NCI-H1436 treated with DMSO at 0.1 percent for 48 hours (cell line): ENCODE measurements at places on chromosomes 7 and 10.

- no peak for DNase-seq
These were observed 715.2 kb downstream of the SUGCT start for GRCh38 chr7:40850017-40850416.

- DNase-seq, result no peak
These were observed 1.7 kb upstream of the GIMAP8 start for GRCh38 chr7:150448789-150449147.

DNA sequence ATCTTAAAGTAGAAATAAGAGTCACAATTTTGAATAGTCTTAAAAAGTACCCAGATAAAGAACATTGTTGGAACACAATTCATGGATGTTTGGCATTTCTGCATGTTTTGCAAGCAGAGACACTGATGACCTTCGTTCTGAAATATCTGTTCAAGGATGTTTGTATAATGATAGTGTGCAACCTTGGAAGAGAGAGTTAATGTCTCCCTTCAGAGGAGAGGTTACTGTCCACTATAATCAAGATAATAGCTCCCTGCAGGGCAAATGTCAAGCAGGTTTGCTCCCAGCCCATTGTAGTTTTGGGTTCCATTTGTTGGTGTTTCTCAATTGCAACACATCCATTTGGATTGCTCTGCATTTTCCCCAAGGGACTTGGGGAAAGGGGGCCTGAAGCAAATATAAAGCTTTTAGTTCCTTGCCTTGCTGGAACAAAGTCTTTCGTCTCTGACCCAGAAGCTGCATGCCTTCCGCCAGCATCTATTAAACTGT lies 45.2 kb downstream of the COL1A2 start:
- DNase-seq, result no peak

DNA sequence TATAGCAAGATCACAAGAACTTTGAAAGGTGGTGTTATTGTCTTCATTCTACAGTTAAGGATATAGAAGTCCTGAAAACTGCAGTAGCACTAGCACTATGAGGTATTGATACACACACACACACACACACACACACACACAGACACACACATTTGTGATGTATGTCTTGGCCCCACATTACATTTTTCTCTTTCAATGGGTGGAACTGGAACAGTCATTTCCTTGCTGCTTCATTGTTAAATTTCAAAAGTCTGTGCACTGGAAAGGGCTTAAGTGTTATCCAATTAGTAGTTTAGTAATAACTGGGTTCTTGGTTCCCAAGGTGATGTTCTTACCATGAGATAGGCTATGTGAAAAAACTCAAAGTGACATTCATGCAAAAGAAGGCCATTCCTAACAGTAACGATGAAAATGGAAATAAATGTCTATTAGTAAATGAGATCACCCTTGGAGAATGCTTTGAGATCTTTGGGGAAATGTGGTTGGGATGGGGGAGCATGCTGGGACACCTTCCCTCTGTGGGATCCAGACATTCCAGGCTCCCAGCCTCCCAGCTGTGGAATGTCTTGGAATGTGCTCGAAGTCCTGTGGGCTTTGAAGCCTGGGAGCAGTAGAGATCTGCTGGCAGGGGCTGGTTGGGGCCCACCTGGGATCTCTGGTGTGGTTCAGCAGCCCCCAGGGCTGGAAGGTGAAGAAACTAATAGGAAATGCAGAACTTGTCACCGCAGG lies 37.4 kb upstream of the CALD1 start:
- no peak for DNase-seq

DNA sequence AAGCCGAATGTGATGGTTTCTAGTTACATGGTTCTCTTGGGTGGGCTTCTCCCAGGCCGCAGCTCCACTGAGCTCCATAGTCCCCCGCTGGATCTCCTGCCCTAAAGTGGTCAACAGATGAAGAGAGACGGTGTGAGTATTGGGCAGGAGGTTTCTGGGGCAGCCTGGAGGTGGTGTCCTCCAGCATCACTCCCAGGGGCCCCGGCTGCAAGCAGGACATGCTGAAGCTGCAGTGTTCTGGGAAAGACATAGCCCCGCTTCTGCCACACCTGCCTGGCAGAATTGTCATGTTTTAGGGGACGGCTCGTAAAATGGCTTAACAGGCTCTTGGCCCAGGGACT lies 40.4 kb downstream of the CALML3 start:
- DNase-seq, result no peak

- no peak for DNase-seq
These were observed 39.3 kb upstream of the NEBL start for GRCh38 chr10:20936396-20936795.

- no peak for DNase-seq
These were observed 226.7 kb upstream of the PPP2R2D start for GRCh38 chr10:131674130-131674529.

DNA sequence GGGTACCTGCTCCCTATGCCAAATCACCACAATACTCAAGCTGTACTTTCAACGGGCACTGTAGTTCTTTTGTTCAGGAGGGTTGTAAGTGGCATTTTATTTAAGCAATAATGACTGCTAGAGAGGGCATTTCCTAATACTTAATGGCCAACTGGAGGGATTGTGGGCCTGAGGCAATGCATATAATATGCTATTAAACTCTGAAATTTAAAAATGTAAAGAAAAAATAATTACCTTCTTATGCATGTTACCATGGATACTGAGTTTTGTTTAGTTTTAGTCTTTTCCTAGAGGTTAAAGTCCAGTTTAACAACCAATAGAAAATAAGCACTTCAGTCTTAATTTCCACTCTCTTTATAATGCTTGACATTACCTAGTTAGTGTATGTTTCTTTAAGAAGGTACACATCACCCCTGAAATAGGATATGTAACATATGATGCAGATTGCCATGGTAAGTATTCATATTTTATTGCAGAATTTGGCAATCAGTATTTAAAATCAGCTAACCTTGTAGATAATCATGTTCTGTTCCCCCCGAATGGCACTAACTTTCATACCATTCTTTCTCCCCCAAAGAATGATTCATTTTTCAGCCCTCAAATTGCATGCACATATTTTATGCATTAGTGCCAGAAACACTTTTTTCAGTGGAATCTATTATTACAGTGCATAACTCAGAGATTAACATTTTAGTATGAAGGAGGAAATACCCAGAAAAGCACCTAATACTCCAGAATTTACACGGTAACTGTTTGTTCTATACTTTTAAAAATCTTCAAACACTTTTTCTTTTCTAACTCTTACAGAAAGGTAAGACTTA lies 90.3 kb upstream of the ZNF438 start:
- no peak for DNase-seq

- DNase-seq, result no peak
These were observed 223.7 kb upstream of the HABP2 start for GRCh38 chr10:113329121-113329596.

GRCh38 chr7:33986951-33987947 lies 81.9 kb downstream of the BMPER start:
- DNase-seq, result no peak

DNA sequence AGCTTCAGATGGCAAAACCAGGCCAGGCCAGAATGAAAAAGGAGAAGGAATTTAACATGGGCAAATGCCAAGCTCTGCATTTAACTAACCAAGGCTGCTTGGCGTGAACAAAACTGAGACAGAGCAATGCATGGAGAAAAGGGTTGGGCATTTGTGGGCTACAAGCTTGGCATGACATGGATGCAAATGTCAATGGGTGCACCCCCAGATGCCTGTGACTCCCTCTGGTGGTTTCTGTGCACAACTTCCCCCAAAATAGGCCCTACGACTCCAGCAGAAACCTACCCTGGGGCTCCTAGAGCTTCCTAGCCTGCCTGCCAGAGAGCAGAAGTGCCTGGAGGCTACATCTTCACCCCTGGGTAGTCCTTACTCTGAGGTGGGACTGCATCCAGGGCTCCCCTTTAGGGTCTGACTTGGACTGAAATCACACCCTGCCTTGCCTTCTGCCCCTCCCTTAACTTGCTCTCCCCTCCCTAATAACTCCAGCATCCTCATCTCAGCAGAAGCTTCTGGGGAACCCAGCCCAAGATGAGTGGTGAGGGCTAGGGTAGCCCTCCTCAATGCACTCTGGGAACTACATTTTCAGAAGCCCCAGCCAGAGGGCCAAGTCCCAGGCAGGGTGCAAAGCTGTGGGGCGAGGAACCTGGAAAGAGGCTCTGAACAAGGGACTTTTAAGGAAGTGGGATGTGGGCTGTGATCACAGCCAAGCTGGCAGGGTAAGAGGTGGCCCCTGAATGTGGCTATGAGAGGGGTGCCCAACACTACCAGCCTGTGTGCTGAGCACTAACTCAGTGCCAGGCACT lies 11.3 kb downstream of the GPRIN2 start:
- DNase-seq, result no peak

DNA sequence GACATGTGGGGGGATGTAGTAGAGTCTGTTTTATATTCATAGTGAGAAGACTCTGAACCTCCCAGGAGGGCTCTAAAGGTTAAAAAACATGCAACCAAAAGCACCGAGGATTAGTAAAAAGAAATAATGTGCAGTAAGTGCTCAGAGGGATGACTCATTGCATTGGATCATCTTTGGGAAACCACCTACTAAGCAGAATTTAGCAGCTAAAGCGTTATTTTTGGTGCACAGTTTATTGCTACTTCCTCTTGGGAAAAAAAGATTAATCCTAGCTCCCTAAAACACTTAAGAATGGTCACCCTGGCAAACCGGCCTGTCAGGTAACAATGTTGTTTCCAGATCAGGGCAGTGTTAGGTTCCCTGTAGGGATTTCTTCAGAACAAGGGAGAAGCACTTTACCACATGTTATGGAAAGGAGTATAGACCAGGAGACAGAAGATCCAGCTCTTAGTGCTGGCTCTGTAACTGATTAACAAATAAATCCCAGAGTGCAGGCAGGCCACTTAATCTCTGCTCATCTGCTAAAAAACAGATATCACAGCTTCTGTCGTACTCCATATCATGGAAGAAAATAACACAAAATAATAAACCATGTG lies 44.8 kb upstream of the FAM133B start:
- DNase-seq, result no peak

DNA sequence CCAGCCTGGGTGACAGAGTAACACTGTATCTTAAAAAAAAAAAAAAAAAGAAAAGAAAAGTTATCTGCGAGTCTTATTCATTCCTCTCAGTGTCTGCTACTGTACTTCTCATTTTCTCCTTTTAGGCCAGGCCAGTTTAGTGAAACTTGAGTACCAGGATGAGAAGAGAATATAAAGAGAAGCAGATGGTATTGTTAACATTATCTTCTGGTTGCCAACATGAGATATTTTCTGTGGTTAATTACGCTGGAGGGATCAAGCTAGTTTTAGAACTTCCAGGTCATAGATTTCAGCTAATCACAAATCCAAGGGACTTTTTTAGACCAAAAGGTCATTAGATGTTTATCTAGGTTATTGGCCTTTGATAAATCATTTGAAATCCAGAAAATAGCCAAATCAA lies 252.6 kb upstream of the SMIM30 start:
- no peak for DNase-seq

DNA sequence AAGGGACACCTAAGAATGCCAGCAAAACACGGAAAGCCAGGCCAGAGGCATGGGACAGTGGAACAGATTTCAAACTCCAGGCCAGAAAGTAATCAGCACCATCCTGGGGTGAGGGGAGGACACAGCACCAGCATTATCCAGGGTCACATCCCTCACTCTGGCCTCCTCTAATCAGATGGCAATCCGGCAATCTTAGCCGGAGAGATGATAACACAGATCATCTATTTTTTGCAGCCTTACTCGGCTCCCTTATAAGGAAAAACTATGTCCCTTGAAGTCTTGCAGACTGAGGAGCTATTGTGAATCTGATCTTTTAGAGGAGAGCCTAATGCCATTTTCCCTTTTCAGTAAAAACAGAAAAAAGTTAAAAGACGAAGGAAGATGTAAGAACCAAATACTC lies 16.5 kb downstream of the TRIL start:
- no peak for DNase-seq

DNA sequence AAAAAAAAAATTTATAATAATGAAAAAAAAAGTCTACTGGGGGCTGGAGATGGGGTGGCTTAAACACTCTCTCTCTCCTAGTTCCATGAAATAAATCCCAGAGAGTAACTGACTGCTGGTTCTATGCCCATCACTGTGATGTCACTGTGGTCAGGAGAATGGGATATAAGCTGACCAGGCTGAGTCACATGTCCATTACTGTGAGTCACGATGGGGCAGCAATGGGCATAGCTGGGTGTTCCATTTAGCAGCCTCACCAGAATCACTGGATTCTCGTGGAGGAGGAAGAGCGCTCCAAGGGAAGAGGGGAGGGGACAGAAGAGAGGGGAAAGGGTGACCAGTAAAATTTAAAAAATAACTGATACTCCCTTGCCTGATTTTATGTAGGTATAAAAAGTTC lies 37.1 kb downstream of the MASTL start:
- no peak for DNase-seq

DNA sequence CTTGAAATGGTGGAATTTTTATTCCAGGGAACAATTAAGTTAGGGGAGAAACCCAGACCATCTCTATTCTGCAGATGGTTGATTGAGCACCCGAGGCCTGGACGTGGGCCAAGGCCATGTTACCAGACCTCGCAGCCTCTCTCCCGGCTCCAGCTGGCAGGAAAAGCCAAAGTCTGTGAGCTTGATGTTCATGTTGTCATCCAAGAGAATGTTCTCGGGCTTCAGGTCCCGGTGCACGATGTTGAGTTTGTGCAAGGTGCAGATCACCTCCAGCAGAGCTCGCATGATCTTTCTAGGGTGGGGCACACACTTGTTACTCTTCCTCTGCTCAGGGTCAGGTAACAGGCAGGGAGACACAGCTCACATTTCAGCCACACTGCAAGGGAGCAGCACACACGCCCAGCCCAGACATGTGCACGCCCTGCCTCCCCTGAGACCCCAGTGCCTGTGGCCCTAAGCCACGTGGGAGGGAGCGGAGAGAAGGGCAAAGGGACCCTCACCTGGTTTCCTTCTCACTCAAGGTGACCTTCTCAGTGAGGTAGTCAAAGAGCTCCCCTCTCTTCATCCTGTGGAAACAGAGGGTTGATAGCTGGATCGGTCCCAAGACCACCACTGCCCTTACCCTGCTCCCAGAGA lies 9.5 kb downstream of the PHKG1 start:
- no peak for DNase-seq

- no peak for DNase-seq
These were observed 1208.3 kb downstream of the GATA3 start for GRCh38 chr10:9262770-9263169.

DNA sequence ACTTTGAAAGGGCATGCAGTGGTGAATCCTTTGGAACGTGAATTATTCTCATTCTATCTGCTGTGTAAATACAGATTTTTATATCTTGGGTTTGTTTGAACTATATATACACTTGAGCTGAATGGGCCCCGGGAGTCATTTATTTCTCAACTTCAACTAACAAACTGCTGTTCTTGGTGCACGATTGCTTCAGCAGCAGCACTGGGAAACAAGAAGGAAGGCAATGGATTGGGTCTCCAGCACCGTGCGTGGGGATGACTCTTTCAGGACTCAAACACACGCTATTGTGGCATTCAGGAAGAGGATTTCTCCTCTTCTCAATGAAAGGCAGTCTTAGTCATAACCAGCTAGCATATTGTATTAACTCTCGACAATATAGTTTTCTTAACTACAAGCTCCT lies 226.0 kb upstream of the NFE2L3 start:
- no peak for DNase-seq

DNA sequence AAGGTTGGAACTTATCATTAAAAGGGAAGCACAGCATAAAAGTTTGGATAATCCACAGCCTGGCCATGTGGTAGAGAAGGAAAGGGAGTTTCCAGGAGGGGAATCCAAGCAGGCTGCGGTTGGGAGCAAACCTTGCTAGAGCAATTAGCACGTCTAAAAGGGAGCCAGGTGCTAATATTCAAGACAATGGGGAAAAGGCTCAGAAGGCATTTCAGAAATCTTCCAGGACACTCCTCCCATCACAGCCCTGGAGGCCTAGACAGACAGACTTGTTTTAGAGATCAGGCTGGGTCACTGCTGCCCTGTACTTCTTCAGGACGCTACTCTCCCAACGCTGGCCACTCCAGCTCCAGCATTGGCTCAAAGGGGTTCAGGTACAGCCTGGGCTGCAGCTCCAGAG lies 96.2 kb upstream of the KAT6B start:
- DNase-seq, result no peak
